ENCODE measurements at places on chromosomes 7 and 10.

- no peak for DNase-seq
Measured at GRCh38 chr7:110762546-110763225, 328.2 kb upstream of the LRRN3 start.

- no peak for DNase-seq
Measured at GRCh38 chr10:69172241-69172982, 7.6 kb upstream of the SUPV3L1 start.

DNA sequence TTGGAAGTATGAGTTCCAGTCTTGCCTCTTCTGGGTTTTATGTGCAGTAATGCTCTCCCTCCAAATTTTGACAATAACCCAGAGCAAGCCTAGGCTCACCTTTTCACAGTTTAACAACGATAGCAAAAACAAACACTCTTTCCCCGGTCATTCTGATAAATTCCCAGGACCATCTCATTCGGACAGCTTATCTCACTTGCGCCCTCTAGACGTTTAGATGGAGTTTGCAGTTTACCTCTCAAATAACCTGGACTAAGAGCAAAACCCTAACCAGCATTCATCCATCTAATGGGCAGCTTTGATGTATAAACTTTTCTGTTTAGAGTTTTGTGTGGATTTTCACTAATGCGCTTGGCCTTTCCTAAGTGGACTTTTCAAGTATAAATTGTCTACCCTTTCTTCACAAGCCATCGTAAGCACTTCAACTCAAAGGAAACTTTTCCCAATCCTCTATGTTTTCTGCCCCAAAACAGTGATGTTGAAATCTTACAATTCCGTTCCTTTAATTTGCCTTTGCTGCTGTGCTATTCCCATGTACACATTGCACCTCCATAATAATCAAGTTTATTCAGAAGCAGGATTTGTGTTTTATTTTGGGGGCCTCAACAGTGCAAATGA, 114.9 kb downstream of the HDAC9 start:
- DNase-seq, result no peak

- no peak for DNase-seq
Measured at GRCh38 chr7:130768854-130769253, 34.8 kb upstream of the KLF14 start.

- DNase-seq, result no peak
Measured at GRCh38 chr7:95545007-95545615, 51.2 kb downstream of the PDK4 start.
